Fibroblast of skin of left biceps (primary cell): ENCODE measurements at places on chromosomes 4 and X.

DNA sequence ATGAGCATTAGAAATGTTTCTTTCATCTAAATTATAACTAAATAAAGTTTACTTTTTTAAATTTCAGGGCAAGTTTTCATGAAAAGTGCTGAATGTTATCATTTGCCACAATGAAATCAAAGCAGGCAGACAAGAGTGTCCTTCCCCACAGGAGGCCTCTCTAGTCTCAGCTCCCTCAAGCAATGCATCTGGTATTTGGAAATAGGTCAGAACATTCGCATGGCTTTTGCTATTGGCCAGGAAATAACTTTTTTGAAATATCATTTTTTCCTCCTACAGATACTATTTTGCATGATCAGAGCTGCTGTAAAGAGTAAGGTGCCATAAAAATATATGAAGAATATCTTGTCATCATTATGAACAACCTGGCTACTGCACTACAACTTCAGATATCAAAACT, 41.1 kb downstream of the MAD2L1 start:
- no peak for DNase-seq

DNA sequence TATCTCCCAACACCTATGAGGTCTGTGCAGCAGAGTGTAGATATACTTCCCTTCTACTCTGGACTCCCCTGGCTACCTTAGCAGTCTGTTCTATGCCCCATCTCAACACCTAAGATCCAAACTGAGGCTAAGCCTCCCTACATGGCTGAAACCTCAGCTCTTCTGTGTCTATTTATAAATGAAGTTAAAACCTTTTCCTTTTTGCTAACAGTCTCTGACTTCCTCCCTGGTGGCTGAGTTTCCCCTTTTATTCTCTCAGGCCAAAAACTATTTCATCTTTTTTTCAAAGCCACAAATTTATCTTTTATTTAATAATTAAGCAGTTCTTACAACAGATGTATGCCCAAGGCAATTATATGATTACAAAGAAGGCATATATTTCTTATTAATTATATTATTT, 111.8 kb upstream of the STIM2 start:
- DNase-seq = no peak

DNA sequence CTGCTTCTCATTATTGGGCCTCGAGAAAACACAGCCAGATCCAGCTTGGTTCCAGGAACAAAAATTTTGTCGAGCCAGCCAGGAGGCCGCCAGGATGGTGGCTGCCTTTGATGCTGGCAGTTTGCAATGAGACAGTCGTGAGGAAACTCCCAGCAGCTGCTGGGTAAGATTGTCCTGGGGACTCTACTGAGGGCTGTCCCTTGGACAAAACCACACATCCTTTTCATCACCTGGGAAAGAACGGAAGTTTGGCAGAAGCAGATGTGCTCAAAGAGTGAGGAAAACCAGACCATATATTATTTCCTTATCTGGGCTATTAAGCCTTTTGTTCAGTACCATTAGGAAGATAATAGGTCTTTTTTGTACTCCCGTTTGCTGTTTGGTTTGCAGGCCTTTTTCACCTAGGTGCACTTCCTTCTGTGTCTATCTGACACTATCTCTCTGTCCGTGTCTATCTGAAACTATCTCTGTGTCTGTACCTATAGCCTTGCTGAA, 13.4 kb upstream of the PAPSS1 start:
- DNase-seq = no peak

- DNase-seq = no peak
These were observed 74.1 kb downstream of the EFNB1 start for GRCh38 chrX:68902706-68903504.

GRCh38 chr4:93384887-93385286, 443.7 kb upstream of the ATOH1 start:
- peak; percentile 47 for DNase-seq

GRCh38 chr4:184384056-184384809, 90.1 kb downstream of the IRF2 start:
- peak; percentile 65 for DNase-seq

DNA sequence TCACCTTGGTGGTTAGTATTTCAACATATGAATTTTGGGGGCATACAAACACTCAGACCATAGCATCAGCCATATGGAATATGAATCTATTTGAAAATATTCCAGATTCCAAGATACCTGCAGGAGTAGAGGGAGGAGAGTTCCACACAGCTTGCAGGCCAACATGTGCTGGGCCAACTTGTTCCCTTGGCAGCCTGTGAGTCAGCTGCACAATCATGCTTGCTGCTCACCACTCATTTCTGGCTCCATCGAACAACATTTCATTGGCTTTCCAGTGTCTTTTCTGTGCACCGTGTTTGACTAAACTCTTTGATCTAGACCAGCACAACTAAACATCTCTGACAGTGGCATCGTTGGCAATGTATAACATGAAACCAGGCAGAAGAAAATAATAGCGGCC, 282.5 kb upstream of the RASGEF1B start:
- DNase-seq = no peak

GRCh38 chrX:124338733-124339514, 6.5 kb downstream of the TEX13D start:
- no peak for DNase-seq

- DNase-seq = no peak
These were observed 919 bp downstream of the SOWAHD start for GRCh38 chrX:119759248-119759766.

DNA sequence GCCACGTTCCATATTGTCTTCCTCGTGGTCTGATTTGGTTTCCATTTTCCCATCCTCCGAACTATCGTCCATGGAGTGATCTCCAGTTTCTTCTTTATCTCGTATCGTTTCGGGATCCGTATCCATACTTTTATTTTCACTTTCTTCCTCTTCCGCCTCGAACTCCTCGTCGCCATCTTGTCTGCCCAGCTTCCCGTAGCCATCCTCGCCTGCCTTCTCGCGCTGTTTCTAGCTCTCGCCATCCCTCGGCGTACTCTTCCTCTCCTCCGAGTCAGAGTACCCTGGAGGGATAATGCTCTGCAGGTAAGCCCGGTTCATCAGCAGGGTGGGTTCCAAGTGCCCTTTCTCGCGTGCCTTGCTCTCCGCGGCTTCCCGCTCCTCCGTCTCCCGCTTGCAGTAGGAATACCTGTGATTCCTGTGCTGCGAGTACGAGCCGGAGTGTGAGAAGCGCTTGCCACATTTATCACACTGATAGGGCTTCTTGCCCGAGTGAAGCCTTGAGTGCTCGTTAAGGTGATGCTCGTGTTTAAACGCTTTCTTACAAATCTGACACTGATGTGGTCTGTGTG, 134.5 kb upstream of the TAPT1 start:
- no peak for DNase-seq

- DNase-seq = no peak
These were observed 75.7 kb downstream of the FAM114A1 start for GRCh38 chr4:38943343-38943742.

DNA sequence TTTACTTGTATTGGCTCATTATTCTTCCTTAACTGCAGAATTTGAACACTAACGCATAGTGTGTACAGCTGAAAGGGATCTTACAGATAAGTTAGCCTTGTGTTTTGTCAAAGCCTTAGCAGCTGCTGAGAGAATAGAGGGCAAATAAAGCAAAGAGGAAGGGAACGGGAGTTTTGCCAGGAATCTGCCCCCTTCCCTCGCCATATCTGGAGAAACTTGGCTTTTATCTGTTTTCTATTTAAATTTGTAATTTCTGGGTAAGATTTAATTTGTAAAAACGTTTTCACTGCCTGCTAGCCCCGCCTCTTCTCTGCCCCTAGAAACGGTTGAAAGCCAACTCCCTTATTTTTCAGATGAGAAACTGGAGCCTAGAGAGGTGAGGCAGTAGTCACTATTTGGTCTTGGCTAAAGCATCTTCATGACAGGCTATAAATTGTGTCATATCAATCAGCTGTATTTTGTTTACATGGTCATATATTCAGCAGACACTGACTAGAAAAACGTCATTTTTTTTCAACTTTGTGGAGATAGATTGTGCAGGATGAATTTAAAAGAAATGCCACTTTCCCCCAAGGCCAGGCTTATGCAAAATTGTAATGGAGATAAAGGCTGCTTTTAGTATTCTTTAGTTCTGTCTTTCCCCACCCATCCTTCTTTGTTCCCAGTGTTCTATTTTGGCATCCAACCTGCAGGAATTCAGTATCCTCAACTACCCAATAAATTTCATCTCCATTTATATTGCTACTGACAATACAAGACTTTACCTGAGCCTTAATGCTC, 319.4 kb downstream of the SH2D1A start:
- DNase-seq = no peak

GRCh38 chr4:90960433-90960832, 833.2 kb downstream of the CCSER1 start:
- no peak for DNase-seq

DNA sequence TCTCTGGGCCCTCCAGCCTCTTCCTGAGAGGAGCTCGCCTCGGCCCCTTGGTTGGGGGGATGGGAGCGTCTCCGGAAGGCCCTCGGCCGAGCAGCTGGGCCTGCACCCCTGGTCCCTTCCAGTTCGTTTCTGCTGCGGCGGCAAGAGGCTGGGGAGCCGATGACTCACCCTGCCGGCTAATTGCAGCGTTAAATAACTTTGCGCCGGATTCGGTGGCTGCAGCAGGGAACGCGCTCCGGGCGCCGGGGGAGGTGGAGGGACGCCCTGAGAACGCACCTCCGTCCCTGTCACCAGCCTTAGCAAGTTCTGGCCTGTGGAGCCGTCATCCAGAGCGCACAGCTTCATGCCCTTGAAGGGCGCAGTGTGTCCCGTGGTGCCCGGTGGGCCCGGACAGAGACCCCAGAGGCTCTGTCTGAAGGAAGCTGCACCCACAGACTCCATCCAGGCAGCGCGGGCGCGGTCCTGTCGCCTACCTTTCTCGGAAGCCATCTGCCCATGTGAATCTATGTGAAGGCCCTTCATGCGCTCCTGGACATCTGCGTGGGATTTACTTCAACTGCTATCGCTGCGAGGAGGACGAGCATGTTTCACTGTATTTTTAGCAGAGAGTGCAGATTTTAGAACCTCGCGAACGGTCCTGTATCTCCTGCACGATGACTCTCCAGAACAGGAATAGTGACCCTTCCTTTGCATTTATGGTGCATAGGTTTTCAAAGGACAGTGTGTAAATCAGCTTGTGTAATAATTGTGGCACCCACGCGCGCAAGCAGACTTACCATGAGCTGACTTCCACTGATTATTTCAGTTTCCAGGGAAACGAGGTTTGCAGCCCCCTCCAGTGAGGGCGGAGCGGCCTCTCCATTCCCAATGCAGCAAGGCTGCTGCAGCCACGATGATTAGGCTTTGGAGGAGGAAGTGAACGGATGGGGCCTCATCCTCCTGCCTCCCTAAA, 1.7 kb upstream of the TMEM271 start:
- DNase-seq = no peak

DNA sequence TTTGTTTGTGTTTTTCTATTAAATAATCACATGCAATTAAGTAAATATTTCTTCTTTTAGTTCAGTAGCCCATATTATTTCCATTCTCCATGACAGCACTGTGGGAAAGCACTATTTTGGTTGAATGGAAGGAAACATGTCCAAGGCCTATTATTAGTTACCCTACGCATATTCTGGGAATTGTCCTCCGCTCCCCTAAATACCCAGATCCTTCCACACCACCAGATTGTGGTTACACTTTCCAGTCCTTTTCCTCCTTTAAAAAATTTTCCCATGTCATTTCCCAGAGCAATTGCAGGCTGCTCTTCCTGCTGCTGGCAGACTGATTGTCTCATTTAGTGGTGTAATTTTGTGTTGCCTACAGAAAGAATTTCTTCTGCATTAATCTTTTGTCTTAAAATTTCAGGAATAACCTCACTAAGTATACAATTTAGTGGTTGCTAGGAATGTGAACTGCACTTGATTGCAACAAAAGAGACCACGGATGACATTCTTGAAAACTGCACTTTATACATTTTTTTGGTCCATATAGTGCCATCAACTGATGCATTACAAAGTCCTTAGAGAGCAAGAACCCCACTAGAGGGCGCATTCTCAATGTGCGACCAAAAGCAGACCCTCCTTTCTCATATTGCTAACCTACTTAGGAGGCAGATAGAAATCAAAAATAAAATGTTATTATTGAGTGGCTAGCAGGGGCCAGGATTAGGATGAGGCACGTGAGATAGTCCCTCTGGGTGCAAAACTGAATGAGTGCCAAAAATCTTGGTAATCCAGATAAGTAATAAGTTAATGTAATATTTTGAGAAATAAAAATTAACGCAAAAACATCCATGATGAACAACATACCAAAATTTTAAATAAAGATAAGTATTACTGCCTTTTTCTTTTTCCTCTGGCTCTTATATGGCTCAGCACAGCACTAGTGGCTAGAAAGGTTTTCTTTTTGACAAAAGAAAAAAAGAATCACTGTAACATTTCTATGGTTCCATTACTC, 98.8 kb upstream of the IQCM start:
- no peak for DNase-seq

GRCh38 chr4:77699731-77700210, 94.2 kb downstream of the CXCL13 start:
- DNase-seq = peak; percentile 79

GRCh38 chr4:139282065-139282720, 2.2 kb upstream of the MGARP start:
- DNase-seq = no peak

DNA sequence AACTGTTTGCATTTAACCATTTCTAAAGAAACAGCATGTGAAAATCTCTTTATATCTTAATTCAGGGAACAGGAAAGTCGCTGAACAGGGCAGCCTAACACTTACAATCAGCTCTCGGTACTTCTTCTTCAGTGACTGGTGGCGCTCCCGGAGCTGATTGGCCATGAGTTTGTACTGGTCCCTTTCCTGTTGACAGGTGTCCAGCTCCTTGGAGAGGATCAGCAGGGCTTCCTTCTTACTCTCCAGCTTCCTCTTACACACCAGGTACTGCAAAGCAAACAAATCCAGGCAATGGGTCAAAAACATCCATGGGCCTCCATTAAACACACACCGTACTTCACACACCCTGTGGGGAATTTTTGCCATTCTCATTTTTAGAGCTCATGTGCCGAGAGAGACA, 36.4 kb downstream of the CCDC149 start:
- no peak for DNase-seq

GRCh38 chr4:60709061-60709460, 491.1 kb upstream of the ADGRL3 start:
- no peak for DNase-seq

GRCh38 chr4:85932500-85933290, 427.2 kb downstream of the MAPK10 start:
- DNase-seq = no peak

GRCh38 chr4:145860897-145861296, 77.7 kb downstream of the ZNF827 start:
- no peak for DNase-seq

GRCh38 chrX:55709735-55710134, 7.8 kb upstream of the RRAGB start:
- no peak for DNase-seq

GRCh38 chr4:119116925-119117900, 18.4 kb upstream of the MYOZ2 start:
- DNase-seq = no peak

- DNase-seq = no peak
These were observed 409.8 kb downstream of the STIM2 start for GRCh38 chr4:27270435-27270834.

GRCh38 chr4:23322732-23323131, 567.1 kb downstream of the PPARGC1A start:
- no peak for DNase-seq

GRCh38 chr4:98905839-98906238, 23.1 kb downstream of the EIF4E start:
- DNase-seq = no peak

GRCh38 chrX:96182366-96182765, 502.3 kb upstream of the DIAPH2 start:
- no peak for DNase-seq

- no peak for DNase-seq
These were observed 4.0 kb downstream of the GABRA2 start for GRCh38 chr4:46385946-46386345.
